ENCODE measurements at places on chromosomes 5 and 9.
A peak's percentile ranks its signal among the peaks of the same experiment; 100 is the strongest.

- DNase-seq: peak; percentile 26
These were observed 453 bp downstream of the CPEB4 start for GRCh38 chr5:173888473-173889131.

DNA sequence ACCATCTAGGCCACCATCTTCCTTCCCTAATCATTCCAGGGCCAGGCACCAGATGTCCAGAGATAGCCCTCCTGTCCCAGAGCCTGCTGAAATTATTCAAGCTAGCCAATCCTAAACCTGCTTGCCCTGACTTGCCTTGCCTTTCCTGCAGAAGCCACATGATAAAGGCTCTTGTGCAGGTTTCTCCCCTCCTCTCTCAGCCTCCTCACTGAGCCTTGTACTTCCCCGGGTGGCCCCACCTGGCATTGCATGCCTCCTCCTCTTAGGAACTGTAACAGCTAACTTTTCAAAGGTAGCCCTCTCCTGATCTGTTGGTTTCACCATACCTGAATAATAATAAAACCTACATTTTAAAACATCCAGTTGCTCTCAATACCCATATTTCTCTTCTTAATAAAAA is 42.6 kb downstream of the DIRAS2 start:
- DNase-seq: no peak

DNA sequence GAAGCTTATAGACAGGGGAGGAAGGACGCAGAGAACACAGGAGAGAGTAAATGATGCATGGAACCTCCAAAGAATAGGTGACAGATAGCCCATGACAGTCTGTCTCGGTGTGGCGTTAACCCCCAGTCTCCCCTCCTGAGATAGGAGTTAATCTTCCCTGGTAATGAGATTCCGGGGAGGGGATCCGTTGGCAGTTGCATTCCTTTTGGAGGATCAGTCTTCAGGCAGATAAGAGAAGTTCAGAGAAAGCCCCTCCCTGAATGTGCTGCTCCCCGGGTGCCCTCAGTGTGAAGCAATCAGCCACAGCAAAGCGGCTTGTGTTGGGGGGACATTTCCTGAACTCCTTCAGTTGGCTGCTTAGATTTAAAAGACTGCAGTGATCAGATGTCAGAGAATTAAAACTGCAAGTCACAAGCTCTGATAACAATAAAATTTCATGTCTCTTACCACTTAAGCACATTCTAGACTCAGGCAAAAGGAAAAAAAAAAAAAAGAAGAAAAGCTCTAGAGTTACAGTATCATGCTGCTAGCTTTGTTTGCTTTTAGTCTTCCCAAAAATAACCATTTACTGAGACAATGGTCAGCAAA is 121.1 kb downstream of the EGFLAM start:
- no peak for DNase-seq

- no peak for DNase-seq
These were observed at the start of gene BSPRY for GRCh38 chr9:113349445-113350094. TSS of gene BSPRY (plus strand) at chr9:113349541. CDS start at chr9:113349580, 39 bp downstream.

DNA sequence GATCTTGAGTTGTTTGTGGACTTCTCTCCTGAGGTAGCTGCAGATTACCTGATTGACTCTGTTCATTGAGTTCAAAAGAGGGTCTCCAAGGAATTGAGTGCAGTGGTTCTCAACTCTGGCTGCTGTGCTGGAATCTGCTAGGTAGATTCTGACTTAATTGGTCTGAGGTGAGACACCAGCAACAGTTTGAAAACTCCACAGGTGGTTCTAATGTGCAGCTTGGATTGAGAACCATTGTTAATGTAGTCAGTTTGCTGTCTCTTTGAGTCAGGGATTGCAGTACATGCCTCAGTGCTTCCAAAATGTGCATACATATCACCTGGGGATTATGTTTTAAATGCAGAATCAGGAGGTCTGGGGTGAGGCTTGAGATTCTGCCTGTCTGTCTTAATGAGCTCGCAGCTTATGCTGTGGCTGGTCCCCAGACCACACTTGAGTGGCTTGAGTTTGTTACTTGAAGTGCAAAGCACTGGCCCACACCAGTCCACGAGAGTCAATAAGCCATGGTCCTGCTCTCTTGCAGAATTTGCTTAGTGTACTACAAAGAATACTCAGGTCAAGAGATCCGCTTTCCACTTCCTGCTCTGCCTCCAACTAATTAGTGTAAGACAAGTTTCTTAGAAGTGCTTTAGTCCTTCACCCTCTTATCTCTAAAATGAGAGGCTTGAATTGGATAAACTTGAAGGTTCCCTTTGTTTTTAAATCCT is 82.3 kb downstream of the ATG10 start:
- no peak for DNase-seq

GRCh38 chr5:78506261-78507024 is 142.1 kb downstream of the LHFPL2 start:
- peak; percentile 46 for DNase-seq

GRCh38 chr5:113293068-113293974 is 141.5 kb downstream of the TSSK1B start:
- DNase-seq: peak; percentile 17

Data from myocyte (in vitro differentiated cells).